ENCODE measurements at places on chromosomes 4 and X.

GRCh38 chrX:28693101-28693500 is 105.9 kb downstream of the IL1RAPL1 start:
- no peak for DNase-seq

- DNase-seq = no peak
Measured at GRCh38 chrX:68431836-68432235, 1.5 kb downstream of the OPHN1 start.

GRCh38 chr4:27016551-27016950 is 155.9 kb downstream of the STIM2 start:
- DNase-seq = no peak

DNA sequence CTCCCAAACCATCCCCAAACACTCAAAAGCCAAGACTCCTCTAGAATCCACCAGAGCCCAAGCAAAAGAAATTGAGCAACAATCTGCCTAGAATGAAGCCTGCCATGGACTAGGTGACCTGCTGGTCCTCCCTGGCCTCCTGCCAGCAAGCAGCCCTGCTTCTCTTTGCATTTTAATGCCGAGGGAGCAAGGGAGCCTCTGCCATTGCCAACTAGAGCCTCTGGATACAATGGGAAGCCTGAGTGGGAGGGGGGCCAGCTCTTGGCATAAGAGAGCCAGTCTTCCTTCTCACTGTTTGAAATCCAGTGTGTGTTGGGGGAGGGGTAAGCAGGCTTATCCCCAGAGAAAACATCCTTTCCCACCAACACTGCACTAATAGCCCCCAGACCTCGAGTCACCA is 1.5 kb upstream of the GDPD2 start:
- DNase-seq = no peak

- no peak for DNase-seq
Measured at GRCh38 chr4:76554630-76555029, 119.6 kb downstream of the SHROOM3 start.

DNA sequence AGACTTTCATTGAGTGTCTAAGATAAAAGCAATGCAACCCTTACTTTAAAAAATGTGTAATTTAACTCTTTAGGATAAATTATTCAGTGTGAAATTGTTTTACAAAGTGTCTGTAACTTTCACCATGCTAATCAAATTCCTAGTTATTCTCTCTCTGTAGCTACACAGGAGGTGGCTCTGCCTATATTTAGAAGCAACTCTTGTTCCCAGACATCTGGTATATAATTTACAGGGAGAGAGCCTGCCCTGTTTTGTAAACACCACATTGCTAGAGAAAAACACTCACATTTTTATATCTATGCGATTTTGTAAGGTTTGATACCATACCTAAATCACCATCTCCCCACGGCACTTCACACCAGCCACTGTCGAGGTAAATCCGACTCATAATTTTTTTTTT is 35.5 kb upstream of the SPATA4 start:
- no peak for DNase-seq

GRCh38 chr4:84126061-84126787 is 372.9 kb downstream of the NKX6-1 start:
- DNase-seq = no peak

- DNase-seq = no peak
Measured at GRCh38 chr4:6676722-6677558, 16.7 kb upstream of the S100P start.

DNA sequence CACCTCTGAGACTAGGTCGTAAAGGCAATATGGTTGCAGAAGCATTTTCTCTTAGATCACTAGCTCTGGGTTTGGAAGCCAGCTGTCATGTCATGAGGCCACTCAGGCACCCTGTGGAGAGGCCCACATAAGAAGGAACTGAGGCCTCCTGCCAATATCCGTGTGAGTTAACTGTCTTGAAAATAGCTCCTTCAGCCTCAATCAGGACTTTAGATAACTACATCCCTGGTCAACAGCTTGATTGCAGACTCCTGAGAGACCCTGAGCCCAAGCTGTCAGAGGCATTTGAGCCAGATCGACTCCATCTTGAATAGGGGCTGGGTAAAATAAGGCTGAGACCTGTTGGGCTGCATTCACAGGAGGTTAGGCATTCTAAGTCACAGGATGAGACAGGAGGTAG is 15.1 kb upstream of the REPS2 start:
- no peak for DNase-seq

- no peak for DNase-seq
Measured at GRCh38 chr4:107719207-107719921, 670 bp downstream of the PAPSS1 start.

DNA sequence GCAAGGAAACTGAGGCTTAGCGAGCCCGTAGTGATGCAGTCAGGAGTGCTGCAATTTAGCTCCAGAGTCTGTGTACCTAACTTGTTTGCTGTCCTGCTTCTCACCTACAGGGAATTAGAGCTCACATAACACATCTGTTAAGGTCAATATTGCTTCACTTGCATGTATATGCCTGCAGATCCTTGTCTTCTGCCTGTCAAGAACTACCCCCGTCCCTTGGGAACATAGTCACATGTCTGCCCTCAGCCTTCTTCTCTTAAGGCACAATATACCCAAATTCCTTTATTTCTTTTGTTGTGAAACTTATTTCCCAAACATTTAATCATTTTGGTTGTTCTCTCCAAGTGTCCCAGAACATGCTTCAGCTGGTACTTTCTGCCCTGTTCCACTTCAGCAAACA is 103.3 kb upstream of the LEF1 start:
- no peak for DNase-seq

- DNase-seq = no peak
Measured at GRCh38 chr4:128345650-128346049, 58.0 kb upstream of the PGRMC2 start.

- DNase-seq = no peak
Measured at GRCh38 chr4:184359888-184360287, 114.5 kb downstream of the IRF2 start.

DNA sequence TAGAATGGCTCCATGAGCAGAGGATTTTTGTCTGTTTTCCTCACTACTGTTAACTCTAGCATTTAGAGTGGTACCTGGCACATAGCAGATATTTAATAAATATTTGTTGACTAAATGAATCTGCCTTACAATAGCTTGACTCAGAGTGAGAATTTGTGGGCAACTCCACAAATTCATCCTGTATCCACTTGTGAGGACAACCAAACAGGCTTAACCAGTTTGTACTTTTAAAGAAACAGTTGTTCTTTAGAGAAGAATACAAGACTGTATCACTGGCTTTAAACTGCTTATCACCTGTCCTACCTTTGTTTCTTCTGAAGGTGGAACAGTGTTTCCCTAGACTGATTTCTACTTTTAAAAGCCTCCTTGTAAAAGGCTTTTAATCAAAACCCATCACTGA is 141.3 kb upstream of the SH3RF1 start:
- DNase-seq = no peak

- no peak for DNase-seq
Measured at GRCh38 chr4:137124278-137124932, 407.9 kb downstream of the PCDH18 start.

DNA sequence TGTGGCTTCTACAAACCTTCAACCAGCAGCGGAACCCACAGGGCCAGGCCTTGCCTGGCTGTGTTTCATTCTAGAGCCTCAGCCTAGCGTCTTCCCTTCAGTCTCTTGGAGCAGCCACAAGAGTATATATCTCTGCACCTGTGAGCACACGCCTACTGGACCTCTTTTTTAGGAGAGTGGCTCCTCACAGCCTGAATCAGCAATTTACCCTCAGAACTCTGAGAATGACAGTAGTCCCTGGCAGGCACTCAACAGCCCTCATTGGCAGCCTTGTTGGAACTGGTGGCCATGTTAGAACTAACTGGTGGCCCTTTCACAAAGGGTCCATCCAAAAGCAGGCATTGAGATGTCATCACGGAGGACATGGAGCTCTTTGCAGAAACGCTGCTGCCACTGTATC is 138.9 kb downstream of the BCOR start:
- no peak for DNase-seq

DNA sequence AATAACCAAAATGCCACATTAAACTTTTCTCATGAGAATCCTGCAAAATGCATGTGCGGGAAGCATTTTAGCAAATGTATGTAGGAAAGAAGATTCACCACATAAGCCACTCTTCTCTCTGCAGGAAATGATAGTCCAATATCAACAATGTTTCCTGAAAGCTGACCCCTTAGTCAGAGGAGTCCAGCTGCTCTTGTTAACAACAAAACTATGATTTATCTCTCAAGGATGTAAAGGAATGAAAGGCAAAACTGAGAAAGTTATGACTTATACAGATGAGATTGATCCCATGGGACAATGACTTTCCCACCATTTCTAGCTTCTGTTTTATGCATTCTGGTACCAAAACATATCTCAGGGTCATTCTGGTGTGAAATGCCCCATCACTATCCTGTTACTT is 125.0 kb upstream of the EDNRA start:
- DNase-seq = no peak

- no peak for DNase-seq
Measured at GRCh38 chr4:149493492-149493891, 322.2 kb downstream of the IQCM start.

DNA sequence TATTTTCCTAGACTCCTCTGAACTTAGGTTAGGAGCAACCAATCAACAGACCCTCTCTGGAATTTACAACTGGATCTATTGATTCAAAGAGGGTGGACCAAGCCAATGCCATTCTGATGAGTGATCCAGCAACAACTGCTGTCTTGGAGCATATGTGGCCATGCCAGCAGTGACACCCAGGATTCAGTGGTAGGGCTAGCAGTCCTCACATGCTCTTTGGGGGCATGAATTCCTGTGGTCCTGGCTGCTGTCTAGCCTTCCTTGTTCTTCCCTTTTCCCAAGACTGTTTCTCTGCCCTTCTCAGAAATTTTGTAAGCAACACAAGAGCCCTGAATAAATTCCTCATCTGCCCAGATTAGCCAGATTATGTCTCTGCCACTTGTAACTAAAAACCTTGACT is 61.5 kb upstream of the GATB start:
- no peak for DNase-seq

GRCh38 chr4:137471461-137471860 is 60.8 kb downstream of the PCDH18 start:
- no peak for DNase-seq

DNA sequence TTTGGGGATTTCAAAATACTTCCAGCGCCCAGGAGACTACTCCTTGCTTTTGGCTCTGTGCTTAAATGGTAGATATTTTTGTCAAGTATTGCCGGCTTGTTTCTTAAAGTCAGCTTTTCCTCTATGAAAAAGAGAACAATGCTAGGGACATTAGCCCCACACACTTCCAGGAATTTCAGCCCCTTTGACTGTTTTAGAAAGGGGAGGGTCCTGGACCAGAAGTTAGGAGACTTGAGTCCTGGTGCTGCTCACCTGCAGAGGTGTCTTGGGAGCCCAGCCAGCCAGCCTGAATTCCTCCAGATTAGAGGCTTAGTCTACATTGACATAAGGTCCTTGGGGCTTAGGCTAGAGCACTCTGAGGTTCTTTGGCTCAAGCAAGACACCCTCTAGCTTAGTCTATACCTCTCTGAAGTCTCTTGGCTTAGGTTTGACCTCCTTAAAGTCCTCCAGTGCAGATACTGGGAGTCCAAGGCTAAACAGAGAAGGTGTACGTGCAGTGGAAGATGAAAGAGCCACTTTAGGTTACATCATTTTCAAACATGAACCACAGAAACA is 1.6 kb upstream of the SETD7 start:
- DNase-seq = peak; percentile 15

DNA sequence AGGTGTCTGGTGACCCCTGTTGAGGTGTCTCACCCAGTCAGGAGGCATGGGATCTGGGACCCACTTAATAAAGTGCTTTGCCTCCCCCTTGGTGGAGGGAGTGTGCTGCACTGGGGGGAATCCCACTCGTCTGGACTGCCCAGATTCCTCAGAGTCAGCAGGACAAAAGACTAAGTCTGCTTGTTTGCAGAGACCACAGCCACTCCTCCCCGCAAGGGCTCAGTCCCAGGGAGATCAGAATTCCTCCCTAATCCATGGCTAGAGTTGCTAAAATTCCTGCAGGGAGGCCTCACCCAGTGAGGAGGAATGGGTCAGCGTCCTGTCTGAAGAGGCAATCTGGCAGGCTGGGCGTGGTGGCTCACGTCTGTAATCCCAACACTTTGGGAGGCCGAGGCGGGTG is 442.2 kb downstream of the PABPC4L start:
- no peak for DNase-seq

DNA sequence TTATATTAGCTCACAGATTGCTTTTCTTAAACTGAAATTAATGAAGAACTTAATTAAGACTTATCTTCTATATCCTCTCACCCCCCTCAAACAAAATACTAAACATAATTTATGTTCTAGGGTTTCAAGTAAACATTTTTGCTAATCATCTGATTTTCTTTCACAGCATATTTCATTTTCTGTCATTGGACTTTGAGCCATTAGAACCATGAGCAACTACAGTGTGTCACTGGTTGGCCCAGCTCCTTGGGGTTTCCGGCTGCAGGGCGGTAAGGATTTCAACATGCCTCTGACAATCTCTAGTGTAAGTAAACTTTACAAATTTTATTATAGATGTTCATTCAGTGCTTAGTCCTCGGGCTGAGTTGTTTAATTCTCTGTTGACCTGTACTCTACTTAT is 3.3 kb downstream of the PDLIM5 start:
- no peak for DNase-seq

DNA sequence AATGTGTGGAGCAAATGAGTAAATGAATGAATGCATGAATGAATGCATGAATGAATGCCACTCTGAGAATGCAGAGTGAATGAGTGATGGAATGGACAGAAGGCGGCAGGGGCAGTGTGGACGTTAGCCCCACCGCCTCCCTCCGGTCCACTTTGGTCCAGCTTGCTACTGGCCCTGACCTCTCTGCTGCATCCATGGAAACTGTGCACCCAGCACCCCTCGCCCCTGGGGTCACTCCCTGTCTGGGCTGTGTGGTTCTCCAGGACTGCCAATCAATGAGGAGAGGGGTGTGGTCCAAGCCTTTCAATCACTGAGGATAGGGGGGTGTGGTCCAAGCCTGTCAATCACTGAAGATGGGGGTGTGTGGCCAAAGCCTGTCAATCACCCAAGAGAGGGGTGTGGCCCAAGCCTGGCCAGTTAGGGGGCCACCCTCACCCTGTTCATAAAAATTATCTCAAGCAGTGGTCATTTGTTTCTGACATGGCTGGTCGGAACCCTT is 39.2 kb upstream of the ASMTL start:
- peak; percentile 58 for DNase-seq

DNA sequence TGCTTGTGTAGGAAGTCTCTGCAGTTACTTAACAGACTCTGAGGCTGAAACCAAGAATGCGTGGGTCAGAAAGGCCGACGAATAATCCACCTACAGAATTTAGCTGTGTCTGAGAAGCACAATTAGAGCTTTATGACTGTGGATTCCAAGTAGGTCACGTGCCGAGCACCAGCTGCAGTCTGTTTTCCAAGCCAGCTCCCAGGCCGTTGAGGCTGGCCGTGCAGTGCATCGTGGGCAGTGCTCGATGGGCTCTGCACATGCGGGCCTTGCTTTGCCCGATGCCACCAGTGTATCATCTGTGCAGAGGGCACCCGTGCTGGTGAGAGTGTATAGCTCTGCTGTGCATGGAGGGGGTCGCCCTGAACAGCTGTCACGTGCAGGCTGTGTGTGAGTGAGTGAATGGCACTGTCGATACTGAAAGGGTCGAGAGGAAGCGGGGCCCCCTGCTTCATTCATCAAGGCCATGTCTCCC is 67.5 kb upstream of the CLDN34 start:
- DNase-seq = peak; percentile 10

- DNase-seq = no peak
Measured at GRCh38 chrX:67604979-67605703, 61.3 kb downstream of the AR start.

- no peak for DNase-seq
Measured at GRCh38 chr4:156378033-156378665, 424.5 kb upstream of the CTSO start.

- no peak for DNase-seq
Measured at GRCh38 chr4:85928775-85929591, 430.9 kb downstream of the MAPK10 start.
